ENCODE measurements at places on chromosomes 12 and 14.

DNA sequence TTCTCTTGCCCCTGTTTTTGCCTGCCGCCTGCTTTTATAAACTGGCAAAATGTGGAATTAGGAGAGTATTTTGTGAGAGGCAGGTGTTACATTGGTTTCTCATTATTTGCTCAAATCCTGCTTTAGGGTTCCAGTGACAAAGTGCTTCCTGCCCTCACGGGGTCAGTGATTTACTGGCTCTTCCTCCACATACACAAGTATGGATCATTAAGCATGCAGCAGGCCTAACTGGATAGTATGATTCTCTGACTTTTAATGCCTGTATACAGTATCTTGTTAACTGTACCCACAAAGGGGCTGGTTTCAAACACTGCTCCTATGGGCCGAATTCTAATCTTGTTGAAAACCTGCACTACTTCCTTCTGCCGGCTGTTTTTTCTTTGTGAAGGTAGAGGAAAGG lies 63.2 kb downstream of the PTCSC3 start:
- no peak overlapping the region for H3K4me3 ChIP-seq
- H3K27ac ChIP-seq = no peak overlapping the region
- DNase-seq = no peak
- H3K36me3 ChIP-seq = no peaks in the 10 kb centered on the region

- H3K27me3 ChIP-seq = peaks cover 93% of the 10 kb centered on the region
- H3K27ac ChIP-seq = peak overlapping the region; percentile 8
- H3K36me3 ChIP-seq = no peaks in the 10 kb centered on the region
Measured at GRCh38 chr14:60648249-60648933, 886 bp downstream of the SIX1 start.

DNA sequence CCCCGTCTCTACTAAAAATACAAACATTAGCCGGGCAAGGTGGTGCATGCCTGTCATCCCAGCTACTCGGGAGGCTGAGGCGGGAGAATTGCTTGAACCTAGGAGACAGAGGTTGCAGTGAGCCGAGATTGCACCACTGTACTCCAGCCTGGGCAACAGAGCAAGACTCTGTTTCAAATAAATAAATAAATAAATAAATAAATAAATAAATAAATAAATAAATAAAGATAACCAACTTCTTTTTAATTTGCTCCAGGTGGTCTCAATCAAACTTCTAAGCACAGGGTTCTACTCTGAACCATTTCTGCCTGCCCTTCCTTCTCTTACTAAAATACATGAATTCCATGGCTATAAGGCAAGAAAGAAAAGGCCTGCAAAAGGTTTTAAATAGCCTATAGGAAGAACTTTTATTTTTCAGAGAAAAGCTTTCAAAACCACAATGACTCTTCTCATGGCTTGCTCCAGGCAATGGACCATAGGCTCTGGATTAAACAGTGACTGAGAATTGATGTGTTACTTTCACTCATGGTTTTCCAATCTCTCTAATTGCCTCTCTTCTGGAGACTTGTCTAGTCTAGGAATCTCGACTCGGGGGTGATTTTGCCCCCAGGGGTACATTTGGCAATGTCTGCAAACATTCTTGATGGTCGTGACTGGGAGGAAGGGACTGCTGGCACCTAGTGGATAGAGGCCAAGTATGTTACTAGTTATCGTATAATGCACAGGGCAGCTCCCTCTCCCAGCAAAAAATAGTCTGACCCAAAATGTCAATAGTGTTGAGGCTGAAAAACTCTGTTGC lies 14.4 kb downstream of the IGF1 start:
- peaks cover 23% of the 10 kb centered on the region for H3K27me3 ChIP-seq
- H3K27ac ChIP-seq = no peak overlapping the region
- DNase-seq = no peak
- no peaks in the 10 kb centered on the region for H3K36me3 ChIP-seq
- no peak overlapping the region for H3K4me3 ChIP-seq

GRCh38 chr12:3431686-3432085 lies 59.3 kb upstream of the PRMT8 start:
- peaks cover 12% of the 10 kb centered on the region for H3K27me3 ChIP-seq
- H3K27ac ChIP-seq = no peak overlapping the region
- DNase-seq = no peak
- no peaks in the 10 kb centered on the region for H3K36me3 ChIP-seq

- H3K27ac ChIP-seq = no peak overlapping the region
- DNase-seq = no peak
- H3K4me3 ChIP-seq = no peak overlapping the region
- no peaks in the 10 kb centered on the region for H3K36me3 ChIP-seq
- H3K27me3 ChIP-seq = no peaks in the 10 kb centered on the region
Measured at GRCh38 chr12:87491089-87491488, 538.1 kb downstream of the C12orf50 start.

DNA sequence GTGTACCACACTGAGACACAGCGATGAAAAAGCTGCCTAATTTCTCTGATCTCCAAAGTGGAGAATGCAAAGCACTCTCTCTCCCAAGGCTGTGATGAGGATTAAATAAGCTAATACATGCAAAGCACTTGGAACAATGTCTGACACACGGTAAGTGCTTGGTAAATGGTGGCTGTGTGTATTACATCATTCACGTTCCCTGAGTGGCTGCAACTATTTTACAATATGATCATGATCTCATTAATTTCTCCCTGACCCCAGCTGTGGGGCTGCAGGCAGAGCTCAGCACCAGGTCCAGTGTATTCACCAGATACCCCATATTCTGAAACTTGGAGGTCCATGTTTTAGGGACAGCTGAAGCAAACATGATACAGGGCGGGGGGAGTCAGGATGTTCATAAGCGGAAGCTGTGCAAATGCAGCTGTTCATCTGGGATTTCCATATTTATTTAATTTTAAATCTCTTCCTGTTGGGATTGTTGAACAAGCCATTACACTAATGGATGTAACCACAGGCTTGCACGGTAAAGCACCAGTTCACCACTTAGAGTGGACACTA lies 106.4 kb downstream of the CCDC60 start:
- no peak overlapping the region for H3K27ac ChIP-seq
- no peaks in the 10 kb centered on the region for H3K36me3 ChIP-seq
- DNase-seq = no peak

DNA sequence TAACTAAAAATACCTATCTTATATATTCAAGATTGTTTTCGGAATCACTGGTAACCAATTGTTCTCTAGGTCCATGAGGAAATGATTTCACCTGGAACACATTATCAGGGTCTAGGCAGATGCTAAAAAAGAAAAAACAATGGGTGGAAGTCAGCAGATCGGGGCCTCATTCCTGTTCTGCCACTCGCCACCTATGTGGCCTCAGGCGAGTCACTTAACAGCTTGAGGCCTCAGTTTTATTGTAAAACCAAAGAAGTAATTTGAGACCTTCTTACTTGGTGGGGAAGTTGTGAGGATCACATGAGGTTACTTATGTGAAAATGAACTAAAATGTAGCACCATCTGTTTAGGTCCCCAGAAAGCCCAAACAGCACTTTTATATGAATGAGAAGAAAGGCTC lies 6.2 kb upstream of the RNASE10 start:
- no peak for DNase-seq
- H3K27ac ChIP-seq = no peak overlapping the region
- peaks cover 30% of the 10 kb centered on the region for H3K4me1 ChIP-seq
- H3K4me3 ChIP-seq = no peak overlapping the region

GRCh38 chr14:36192530-36192929 lies 16.0 kb upstream of the PTCSC3 start:
- H3K4me3 ChIP-seq = no peak overlapping the region
- no peaks in the 10 kb centered on the region for H3K36me3 ChIP-seq
- no peak overlapping the region for H3K27ac ChIP-seq
- DNase-seq = no peak
- no peaks in the 10 kb centered on the region for H3K4me1 ChIP-seq
- H3K27me3 ChIP-seq = peaks cover 3% of the 10 kb centered on the region

DNA sequence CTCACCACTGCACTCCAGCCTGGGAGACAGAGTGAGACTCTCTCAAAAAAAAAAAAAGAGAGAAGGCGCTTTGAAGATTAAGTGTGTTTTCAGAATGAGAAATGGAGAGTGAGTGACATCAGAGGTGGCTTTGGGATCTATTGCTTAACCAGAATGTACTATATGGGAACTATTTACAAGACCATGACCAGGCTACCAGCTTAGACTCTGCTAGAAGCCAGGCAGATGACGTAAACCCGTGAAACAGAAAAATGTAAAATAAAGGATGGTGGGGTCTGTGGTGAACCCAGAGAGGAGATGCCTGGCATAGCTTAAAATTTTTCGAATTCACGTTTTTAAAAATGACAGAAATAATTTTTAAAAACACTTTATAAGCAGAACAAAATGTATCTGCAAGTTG lies 82.0 kb downstream of the IFT43 start:
- peaks cover 20% of the 10 kb centered on the region for H3K36me3 ChIP-seq
- no peaks in the 10 kb centered on the region for H3K27me3 ChIP-seq
- H3K4me3 ChIP-seq = no peak overlapping the region
- H3K4me1 ChIP-seq = no peaks in the 10 kb centered on the region

DNA sequence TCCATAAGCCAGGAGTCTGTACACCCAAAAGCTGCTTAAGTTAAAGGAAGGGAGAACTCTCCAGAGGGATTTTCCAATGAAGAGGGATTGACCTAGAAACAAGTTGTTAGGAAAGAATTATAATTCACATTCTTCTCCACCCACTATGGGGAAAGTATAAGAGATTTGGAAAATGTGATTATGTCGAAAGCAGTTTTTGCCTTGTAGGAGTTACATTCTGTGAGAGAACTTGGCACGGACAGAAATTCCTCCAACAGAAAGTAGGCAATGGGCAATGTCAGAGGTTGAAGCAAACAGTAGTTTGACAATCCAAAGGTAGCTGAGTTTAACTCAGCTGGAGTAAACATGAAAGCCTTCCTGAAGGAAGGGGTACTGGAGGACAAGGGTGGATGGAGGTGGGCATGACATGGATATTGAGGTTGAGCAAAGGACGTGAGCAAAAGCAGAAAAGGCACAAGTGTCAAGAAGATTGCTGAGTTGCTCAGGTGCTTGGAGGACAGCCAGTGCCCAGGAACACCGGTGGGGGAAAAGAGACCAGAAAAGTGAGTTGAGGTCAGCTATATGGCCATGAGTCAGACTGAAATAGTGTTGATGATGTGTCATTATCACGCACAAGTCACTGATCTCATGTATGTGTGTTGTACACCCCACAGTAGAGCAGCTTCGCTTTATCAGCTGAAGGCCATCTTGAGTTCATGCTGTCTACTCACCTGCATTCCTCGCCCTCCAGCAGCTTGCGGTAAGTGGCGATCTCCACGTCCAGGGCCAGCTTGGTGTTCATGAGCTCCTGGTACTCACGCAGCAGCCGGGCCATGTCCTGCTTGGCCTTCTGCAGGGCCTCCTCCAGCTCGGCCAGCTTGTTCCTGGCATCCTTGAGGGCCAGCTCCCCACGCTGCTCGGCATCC lies 4.0 kb downstream of the KRT5 start:
- H3K4me1 ChIP-seq = no peaks in the 10 kb centered on the region
- H3K36me3 ChIP-seq = no peaks in the 10 kb centered on the region
- no peak for DNase-seq
- peaks cover 9% of the 10 kb centered on the region for H3K27me3 ChIP-seq
- H3K4me3 ChIP-seq = no peak overlapping the region

- peaks cover 70% of the 10 kb centered on the region for H3K27me3 ChIP-seq
- H3K4me1 ChIP-seq = peaks cover 23% of the 10 kb centered on the region
- H3K36me3 ChIP-seq = no peaks in the 10 kb centered on the region
- H3K4me3 ChIP-seq = peak overlapping the region; percentile 39
Measured at GRCh38 chr12:6827437-6827911, 733 bp upstream of the P3H3 start.

GRCh38 chr12:4217091-4217490 lies 56.5 kb upstream of the CCND2 start:
- no peak overlapping the region for H3K27ac ChIP-seq
- no peak for DNase-seq
- no peaks in the 10 kb centered on the region for H3K36me3 ChIP-seq
- H3K4me1 ChIP-seq = peaks cover 37% of the 10 kb centered on the region
- no peaks in the 10 kb centered on the region for H3K27me3 ChIP-seq

GRCh38 chr12:96912261-96912660 lies 5.2 kb downstream of the NEDD1 start:
- no peak for DNase-seq
- no peak overlapping the region for H3K27ac ChIP-seq
- H3K4me3 ChIP-seq = no peak overlapping the region

DNA sequence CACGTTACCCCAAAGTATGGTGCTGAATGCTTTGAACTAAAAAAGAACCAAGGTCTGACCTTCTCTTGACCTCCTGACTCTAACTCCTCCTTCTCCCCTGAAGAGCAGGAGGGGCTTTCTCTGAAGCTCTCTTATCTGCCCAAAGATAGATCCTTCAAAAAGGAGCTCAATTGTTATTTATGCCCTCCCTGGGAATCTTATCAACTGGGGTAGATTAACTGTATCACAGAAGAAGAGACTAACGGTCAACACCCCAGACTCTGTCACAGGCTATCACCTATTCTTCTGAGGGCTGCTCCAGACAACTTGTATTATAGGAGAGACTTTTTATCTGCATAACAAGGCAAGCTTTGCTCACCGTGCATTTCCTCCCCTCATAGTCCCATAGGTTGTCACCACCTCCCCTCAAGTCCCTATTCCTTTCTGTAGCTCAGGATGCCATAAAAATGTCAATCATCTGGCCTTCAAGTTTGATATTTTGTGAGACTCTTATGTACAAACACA lies 86.6 kb downstream of the PAPLN start:
- peaks cover 15% of the 10 kb centered on the region for H3K36me3 ChIP-seq
- H3K27ac ChIP-seq = no peak overlapping the region
- H3K4me3 ChIP-seq = no peak overlapping the region
- no peaks in the 10 kb centered on the region for H3K27me3 ChIP-seq
- peaks cover 40% of the 10 kb centered on the region for H3K4me1 ChIP-seq

- DNase-seq = no peak
- H3K27me3 ChIP-seq = peaks cover 8% of the 10 kb centered on the region
- H3K27ac ChIP-seq = no peak overlapping the region
- peaks cover 4% of the 10 kb centered on the region for H3K36me3 ChIP-seq
Measured at GRCh38 chr14:105204931-105205672, 24.0 kb upstream of the NUDT14 start.

- DNase-seq = no peak
- H3K27ac ChIP-seq = no peak overlapping the region
- peaks cover 19% of the 10 kb centered on the region for H3K27me3 ChIP-seq
- peaks cover 14% of the 10 kb centered on the region for H3K4me1 ChIP-seq
Measured at GRCh38 chr14:51630987-51631386, 20.7 kb upstream of the FRMD6 start.

DNA sequence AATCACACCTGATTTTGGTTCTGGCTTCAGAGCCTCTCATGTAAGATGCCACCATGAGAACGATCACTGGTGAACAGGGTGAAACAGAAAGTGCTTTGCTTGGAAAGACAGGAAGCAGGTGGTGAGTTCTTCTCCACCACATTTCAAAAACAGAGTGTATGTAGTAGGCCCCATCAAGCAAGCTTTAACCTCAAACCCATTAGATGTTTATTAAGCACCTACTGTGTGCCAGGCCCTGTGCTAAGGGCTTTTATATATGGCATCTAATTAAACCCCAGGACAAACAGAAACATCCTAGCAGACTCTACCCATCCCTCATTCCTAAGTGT lies 47.8 kb upstream of the MED13L start:
- DNase-seq = no peak
- H3K4me3 ChIP-seq = peak overlapping the region; percentile 12
- peak overlapping the region; percentile 81 for H3K27ac ChIP-seq
- peaks cover 38% of the 10 kb centered on the region for H3K4me1 ChIP-seq

GRCh38 chr12:2011643-2012607 lies 7.7 kb upstream of the DCP1B start:
- no peak for DNase-seq
- H3K27me3 ChIP-seq = no peaks in the 10 kb centered on the region
- no peaks in the 10 kb centered on the region for H3K36me3 ChIP-seq
- H3K4me1 ChIP-seq = peaks cover 3% of the 10 kb centered on the region
